Inflammatory macrophage treated with lipopolysaccharide for 1 hour (primary cell): ENCODE measurements at places on chromosomes 6 and 20.

GRCh38 chr6:134173936-134174671 is 121.7 kb upstream of the SLC2A12 start:
- peak; percentile 98 for DNase-seq

- DNase-seq: no peak
Observed at GRCh38 chr20:32240205-32240604, 32.5 kb downstream of the POFUT1 start.

GRCh38 chr20:58595167-58595566 is 55.9 kb upstream of the STX16 start:
- DNase-seq: no peak

DNA sequence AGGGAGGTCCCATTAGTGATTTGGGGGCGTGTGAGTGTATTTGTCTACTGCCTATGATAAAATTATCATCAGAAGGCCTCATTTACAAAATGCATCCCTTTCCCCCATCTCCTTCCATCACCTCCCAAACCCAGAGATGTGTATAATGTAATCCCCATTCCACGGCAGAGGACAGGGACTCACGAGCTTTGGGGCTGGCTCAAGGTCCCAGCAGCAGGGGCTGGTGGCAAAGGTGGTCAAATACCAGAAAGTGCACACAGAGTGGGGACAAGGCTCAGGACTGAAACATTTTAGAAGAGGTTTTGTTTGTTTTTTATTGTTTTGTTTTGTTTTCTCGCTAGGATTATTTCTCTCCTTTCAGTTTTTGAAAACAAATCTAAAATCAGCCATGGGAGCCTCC is 68.5 kb upstream of the TOP1 start:
- DNase-seq: no peak

GRCh38 chr6:2659882-2660281 is 90.8 kb downstream of the MYLK4 start:
- no peak for DNase-seq

GRCh38 chr6:154509421-154510143 is 903 bp downstream of the CNKSR3 start:
- DNase-seq: no peak

GRCh38 chr6:55379895-55380294 is 52.6 kb downstream of the GFRAL start:
- DNase-seq: no peak

DNA sequence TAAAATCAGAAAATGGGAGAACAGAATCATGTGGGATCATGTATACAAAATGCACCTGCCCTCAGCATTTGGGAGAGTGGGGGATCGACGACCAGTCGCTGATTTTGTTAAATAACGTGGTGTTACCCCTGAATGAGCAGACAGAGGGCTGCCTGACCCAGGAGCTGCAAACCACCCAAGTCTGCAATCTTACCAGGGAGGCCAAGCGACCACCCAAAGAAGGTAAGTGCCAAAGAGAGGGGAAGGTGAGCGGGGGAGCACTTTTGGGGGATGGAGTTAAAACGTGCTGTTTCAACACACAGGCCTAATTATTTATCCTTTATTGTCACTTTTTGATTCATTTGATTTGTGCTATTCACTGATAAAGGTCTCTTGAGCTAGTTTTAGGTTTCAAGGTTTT is 4.1 kb downstream of the ADGRB3 start:
- no peak for DNase-seq

DNA sequence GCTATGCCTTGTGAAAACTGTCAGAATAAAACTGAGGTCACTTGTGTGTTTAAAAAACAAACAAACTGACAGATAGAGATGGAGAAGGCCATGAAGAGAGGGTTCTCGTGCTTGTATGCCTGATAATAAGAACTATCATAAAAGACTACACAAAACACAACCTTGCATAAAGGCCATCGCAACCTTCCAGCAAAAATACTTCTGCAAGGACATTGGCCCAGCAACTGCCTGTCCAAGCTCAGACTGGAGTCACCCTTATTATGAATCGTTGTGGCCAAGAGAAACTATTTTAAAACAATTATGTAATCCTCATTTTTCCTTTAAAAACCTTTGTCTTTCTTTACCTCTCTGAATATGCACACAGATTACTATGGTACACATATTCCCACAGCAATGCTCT is 93.0 kb upstream of the SMLR1 start:
- no peak for DNase-seq
